Stimulated activated CD4-positive, alpha-beta T cell treated with anti-CD3 and anti-CD28 coated beads, Interleukin-4, amount 100 ng/mL, for 24 hours (primary cell): ENCODE measurements at places on chromosomes 7 and 10.

GRCh38 chr7:115387137-115387536 lies 465.2 kb downstream of the MDFIC start:
- DNase-seq = no peak

GRCh38 chr7:23696916-23697441 lies 13.0 kb upstream of the STK31 start:
- peak; percentile 57 for DNase-seq

DNA sequence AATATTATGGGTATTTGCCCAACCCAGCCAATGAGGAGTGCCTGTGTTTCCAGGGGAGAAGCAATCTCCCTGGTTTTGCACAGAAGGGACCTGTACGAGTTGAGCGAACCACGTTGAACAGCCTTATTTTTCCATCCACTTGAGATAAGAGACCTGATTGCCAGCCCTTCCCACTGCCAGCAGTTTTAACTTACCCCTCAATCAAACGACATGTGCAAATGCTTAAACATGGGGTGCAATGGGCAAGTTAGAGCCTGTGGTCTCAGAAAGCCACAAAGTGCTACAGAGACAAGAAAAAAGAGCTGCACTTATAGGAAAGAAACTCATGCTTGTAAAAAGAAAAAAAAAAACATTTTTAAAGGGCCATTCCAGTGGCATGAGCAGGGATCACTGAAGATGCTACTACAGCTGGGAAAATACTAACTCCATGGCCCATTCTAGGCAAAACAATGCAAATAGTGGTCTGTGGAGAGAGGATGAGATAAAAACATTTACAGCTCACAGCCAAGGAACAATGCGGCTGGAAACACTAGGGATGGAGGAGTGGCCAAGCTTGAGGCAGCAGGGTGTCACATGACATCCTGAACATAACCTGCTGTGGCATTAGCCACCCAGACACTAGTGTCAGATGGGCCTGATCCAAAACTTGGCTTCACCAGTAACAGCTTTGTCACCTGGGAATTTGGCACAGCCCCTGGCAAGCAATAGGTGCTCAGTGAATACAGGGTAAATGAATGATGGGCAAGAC lies 162.8 kb downstream of the ELMO1 start:
- no peak for DNase-seq

DNA sequence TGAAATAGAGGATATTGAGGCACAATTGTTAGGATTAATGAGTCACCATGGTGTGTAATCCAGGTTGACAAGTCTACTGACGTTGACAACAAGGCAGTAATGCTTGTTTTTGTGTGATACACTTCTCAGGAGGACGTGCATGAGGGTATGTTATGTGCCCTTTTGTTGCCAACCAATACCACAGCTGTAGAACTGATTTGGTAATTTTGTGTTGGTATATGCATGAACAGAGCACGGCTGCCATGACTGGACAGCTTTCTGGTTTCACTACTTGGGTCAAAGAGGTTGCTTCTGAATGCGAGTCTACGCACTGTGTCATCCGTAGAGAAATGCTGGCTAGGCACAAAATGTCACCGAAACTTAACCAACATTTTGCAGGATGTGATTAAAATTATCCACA lies 32.9 kb downstream of the PHTF2 start:
- peak; percentile 57 for DNase-seq

DNA sequence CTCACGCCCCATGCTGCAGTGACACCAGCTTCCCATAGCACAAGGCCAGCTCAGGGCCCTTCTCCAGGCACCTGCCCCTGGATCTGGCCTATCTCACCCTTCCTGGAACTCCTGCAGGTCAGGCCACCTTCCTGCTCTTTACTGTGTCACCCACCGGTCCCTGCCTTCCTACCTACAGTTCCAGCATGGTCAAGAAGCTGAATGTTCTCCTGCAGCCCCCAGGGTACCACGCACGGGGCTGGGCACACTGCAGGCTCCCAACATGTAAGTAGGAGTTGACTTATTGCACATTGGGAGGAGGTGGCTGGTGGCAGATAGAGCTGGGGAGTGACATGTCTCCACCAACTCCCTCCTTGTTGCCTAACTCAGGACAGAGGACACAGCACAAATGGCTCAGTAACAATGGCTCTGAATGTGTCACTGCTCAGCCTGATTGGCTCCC lies 14.5 kb downstream of the ITPRIP start:
- DNase-seq = no peak

GRCh38 chr7:41315764-41316163 lies 387.1 kb downstream of the INHBA start:
- DNase-seq = no peak

- DNase-seq = no peak
Observed at GRCh38 chr7:131502810-131503508, 53.5 kb downstream of the PODXL start.

- DNase-seq = no peak
Observed at GRCh38 chr10:4278186-4278585, 493.2 kb upstream of the KLF6 start.

DNA sequence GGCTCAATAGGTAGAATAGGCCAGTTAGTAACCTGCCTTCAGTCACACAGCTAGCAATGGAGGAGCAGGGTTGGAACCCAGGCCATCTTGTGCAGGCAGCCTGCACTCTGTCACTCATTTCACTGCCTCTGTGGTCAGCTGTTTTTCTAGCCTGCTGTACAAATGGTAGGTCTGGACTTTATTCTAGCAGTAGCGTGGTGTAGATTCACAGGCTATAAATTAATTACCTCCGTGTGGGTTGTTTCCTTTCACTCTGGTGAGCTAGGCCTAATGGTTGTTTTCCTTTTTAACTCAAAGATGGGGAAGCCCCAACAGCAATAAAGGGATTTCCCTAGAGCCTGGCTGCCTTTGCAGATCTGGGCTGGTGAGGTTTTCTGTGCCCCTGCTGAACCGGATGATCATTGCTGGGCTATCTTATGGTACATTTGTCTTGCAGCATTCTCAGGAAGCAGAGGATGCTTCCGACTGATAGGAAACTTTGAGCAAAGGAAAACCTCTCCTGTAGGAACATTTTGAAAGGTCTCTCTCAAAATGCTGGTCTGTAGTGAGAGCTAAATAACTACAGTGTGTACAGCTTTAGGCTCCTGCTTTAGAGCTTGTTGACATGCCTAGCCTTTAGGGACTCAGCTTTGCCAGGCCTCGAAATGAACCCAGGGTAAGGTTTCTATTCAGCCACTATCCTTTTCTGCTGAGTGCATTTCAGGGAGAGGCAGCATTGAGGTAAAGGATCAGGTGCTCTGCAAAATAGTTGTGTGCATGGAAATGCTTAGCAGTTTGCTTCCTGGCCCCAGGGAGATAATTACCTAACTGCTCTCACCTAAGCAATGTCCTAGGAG lies 157.4 kb downstream of the ST7 start:
- peak; percentile 54 for DNase-seq

DNA sequence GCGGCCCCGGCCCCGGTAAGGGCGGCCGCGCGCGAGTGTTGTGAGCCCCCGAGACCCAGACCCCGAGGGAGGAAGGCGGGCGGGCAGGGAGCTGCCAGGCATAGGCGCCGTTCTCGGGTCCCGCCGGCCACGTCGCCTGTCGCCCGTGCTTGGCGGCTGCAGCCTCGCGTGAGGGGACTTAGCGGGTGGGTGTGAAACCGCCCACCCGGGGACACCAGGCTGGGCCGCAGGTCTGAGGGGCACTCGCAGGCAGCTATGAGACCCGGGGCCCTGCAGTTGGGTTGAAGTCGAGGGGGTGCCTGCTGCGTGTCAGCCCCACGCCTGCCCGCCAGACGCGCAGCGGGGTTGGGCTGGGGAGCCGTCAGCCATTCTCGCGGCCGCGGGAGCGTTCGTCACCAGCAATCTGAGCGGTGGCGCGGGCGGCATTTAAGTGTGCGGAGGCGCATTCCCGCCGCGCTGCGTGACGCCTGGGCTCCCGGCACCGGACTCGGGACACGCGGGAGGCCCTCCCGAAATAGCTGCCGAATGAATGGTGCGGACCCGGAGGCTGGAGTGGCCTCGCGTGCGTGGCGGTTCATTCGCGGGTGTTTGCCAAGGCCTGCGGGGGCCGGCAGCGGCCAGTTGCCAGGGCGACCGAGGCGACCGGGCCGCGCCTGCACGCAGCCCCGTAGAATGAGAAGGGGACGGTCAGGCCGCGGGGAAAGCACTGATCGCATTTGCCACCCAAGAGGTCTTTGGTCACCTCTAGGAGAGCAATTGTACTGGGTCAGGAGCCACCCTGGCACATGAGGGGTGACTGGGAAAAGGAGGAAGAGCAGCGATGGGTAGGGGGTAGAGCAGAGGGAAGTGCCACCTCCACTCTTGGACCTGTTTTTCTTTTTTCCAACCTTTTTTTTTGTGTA lies 750 bp downstream of the ZNF398 start:
- peak; percentile 66 for DNase-seq

DNA sequence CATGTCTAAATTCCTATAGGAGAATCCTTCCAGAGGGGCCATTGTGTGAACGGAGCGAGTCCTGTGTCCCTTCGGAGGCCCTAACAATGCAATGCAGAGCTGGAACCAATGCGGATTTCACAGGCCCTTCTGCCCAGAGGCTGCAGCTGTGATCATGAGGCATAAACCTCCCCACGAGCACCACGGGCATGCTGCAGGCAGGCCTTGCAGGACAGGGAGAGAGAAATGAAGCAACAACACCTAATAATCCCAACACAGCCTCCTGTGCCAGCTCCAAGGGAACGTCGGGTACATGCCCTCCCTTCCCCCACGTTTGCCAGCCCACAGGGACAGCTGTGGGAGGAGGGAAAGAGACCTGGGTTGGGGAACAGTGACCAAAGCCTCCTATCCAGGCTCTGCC lies 74.4 kb downstream of the TNS3 start:
- DNase-seq = no peak

- peak; percentile 52 for DNase-seq
Observed at GRCh38 chr7:151245360-151246101, 3.0 kb downstream of the SMARCD3 start.

DNA sequence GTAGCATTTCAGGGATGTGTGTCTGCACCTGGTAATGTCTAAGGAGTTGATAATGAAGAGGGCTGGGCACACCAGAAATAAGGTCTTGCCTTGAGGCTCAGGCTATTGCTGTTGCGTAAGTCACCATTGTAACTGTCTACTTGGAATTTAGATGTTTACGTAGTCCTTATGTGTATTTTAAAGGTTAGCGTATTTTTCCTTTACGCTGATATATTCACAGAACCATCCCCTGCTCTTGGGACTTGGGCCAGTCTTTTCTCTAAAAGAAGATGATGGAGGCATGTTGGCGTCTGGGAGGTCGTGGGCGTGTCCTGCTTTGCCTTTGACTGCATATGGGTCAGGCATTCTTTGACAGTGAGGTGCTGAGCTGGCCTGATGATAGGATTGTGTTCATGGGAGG lies 14.7 kb downstream of the WDR37 start:
- DNase-seq = no peak

DNA sequence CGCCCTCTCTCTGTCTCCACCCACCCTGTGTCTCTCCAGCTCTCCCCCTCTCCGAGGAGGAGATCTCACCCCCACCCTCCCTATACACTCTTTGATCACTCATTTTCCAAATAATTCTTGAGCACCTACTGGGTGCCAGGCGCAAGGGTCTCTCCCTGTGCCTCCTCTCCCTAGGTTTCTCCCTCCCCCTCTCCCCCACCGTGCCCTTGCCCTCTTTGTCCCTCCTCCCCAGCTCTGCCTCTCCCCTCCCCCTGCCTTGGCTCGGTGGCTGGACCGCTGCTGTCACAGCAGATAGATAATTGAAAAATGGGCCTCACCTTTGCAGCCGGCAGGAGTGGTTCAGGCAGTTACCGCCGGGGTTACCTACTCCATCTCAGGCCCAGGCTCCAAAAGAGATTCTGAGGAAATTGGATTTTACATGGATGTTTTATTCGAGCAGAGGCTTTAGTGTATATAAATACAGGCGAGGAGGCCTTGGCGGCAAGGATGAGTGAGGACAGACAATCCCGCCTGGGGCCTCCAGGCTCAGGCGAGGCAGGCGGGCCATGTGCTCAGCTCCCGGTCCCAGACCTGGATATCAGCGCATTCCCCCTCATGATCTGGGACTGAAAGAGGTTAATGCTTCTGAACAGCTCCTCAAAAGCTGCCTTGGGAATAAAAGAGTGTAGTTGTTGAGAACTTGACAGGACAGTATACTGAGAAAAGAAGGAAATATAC lies 60.8 kb upstream of the BTRC start:
- DNase-seq = no peak

DNA sequence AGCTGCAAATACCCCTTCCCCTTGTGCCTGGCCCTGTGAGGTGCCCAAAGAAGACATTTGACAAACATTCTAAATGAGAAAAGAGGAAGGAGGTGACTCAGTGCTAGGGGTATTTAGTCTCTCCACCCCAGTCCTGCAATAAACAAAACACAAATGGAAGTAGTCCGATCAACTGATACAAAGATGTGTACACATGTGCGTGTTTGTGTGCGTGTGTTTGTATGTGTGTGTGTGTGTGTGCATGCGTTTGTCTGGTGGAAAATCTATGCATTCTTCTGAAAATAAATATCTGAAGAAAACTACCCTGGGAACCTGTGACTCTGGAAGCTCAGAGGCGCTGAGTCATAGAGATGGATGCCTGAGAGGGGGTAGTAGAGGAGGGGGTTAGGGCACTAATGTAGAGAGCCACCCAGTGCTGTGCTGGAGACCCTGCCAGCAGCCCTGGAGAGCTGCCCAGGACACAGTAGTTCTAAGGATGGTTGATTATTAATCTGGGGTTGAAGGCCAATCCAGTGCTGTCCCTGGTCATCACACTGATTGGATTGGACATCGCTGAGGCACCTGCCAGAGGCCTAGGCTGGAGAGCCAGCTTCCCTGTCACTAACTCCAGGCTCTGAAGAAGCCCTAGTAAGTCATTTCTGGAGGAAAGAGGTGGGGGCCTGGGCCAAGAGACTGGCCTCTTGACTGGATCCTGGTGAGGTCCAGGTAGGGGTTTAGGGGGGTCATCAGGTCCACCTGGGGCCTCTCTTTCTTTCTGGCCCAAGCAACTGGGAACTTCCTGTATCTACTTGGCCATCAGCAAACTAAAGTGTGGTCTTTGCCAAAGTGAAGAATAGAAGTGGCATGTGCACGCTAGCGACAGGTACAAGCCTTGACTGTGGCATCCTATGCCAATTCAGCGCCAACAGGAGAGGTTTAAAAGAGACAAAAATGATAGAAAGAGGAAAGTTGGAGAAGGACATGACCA lies 18.5 kb downstream of the SFTPA1 start:
- DNase-seq = no peak

GRCh38 chr10:20406281-20407104 lies 490.6 kb downstream of the NEBL start:
- DNase-seq = no peak
